ENCODE measurements at places on chromosomes 3 and 15.

GRCh38 chr3:36493051-36493450 lies 112.7 kb downstream of the STAC start:
- DNase-seq: no peak

DNA sequence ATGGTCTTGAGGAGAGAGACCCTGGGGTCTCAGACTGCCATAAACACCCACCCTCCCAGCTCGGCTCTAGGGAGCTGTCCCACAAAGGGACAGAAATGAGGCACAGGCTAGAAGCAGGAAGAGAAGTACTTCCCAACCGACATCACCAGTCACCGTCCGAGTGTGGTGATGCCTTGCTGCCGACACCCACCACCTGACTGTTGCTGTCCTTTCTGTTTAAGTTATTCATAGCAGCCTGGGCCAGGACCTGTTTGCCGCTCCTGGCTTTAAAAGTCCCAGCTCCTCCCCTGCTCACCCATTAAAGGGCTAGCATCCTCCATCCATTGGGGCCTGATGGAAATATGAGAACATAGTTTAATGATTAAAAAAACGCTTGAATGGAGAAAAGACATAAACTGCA lies 13.2 kb upstream of the SPG11 start:
- peak; percentile 40 for DNase-seq

DNA sequence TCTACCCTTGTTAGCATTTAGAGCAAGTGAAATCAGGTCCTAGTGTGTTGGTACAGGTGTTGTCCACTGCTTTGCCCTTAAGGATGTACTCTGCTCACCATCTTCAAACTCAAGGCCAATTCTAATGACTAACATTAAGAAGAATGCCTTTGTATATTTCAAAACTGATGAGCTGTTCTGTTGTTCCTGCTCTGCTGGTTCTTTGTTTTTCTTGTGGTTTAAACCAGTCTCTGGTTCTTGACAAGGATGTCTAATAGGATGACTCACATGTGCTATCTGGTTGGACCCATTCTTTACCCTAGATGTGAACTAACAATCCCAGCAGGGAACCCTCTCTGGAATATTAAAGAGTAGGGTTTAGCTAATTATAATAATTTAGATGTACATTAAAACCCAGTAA lies 17.3 kb downstream of the ABHD5 start:
- DNase-seq: no peak

DNA sequence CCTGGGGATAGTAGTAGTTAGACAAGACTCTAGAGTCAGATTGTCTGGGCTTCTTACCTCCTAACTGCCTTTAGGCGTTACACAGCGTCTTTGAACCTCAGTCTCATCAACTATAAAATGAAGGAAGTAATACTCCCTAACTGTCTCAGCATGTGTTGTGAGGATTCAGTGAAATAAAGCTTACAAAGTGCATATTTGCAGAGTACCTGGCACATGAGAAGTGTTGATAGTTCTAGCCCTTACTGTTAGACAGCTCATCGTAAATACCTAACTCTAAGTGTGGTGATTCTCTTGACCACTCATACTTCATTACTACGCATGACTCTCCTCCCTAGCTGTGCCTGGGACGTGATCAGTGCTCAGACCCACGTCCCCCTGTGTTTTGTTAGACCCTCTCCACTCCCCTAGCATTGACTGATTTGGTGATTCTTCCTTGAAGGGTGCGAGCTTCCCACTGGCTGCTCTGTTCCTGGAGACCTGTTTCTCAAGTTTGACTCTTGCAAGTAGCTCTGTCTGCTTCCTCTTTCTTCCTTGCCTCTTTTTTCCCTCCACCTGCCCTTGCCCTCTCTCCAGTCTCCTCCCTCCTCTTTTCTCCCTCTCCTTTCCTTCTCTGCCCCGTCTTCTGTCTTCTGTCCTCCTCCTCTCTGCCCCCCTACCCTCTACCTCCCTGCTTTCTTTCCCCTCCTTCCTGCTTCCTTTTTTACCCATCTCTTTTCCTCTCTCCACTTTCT lies 124.2 kb downstream of the SLC25A26 start:
- DNase-seq: no peak

DNA sequence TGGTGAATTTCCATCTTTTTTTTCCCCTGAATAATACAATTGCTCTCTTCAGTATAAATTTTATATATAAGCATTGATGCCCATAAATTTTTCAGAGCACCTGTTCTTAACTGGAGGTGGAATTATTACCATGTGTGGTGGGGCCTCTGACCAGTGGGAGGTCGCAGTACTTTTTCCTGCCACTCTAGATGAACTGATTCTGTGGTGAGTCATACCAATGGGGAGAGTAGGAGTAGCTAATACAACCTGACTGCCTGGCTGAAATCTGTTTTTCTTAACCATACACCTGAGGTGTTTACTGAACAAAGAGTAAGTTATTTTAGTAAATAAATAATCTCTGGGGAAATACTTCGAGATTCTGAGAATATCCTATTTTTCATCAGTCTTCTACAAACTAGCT lies 67.2 kb downstream of the UNC13C start:
- no peak for DNase-seq

GRCh38 chr3:131007782-131008181 lies 18.8 kb downstream of the ASTE1 start:
- DNase-seq: no peak

DNA sequence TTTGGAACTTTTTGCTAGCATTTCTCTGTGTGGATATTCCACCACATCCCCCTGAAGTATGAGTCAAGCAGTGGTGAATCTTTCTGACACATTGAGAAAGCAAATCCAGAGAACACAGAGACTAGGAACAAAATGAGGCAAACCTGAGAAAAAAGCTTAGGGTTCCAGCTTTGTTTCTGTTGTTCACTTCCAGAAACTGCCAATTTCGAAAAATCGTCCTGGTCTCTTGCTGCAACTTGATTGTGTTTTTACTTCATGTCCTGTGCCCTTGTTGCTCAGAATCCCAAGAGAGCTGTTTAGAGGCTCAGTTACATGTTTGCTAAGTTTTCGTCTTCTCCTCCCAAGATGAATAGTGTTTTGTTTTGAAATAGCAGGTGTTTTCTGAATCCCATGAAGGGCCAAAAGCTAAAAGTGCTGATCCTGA lies 13.7 kb downstream of the MAP2K1 start:
- DNase-seq: no peak

DNA sequence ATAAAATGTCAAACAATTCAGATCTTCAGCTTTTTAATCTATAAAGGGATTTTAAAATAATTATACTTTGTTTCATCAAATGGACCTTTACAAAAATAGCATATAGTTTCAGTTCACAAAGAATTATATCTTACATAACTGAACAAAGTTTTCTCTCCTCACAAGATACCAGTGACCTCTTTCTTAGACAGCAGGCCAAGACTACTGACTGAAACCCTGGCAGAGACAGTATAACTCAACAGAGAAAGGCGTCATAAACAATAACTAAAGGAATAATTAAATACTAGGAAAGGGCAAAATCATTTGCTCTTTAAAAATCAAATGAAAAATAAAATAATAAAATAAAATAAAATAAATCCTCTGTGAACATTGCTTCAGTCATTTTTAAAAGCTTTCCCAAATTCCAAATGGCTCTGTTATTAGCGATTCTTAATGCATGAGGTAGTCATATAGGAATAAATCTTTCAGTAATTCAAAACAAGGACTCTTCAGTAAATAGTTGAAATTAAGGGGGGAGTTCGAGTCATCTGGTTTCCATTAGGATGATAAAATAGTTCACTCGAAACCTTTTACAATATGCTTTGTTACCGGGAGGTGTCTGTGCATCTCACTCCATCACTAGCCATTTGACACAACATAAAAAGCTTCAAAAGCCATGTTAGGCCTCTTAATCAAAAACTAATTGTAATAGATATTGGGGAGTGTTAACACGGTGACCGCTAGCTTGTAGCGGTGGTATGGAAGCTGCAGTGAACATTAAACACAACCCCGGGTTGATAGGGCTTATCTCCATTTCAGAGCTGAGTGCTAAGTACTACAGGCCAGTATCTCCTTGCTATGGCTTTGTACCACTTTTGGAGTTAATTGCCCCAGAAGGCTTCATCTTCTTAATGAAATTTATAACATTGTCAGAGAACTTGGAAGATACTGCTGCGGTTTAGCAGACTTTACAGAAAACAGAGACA lies 142.9 kb upstream of the NR2F2 start:
- no peak for DNase-seq

DNA sequence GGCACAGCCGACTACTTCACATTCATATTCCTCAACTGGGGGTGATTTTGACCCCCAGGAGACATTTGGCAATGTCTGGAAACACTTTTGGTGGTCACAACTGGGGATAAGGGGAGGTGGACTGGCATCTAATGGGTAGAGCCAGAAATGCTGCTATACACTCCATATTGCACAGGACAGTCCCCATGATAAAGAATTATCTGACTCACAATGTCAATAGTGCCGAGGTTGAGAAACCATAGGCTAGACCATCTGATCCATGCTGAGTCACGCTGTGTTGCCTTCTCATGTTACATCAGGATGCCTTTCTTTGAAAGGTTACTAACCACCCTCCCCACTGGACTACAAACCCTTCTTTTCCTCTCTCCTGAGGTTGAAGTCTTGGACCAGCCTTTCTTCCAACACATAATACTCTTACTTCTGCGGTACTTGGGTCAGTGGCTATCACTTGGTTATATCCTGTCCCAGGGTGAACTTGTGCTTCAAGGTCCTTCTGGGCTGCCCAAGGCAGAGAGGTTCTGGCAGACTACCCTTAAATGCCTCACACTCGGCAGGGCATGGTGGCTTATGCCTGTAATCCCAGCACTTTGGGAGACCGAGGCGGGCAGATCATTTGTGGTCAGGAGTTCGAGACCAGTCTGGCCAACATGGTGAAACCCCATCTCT lies 68.8 kb downstream of the CTNNB1 start:
- no peak for DNase-seq

DNA sequence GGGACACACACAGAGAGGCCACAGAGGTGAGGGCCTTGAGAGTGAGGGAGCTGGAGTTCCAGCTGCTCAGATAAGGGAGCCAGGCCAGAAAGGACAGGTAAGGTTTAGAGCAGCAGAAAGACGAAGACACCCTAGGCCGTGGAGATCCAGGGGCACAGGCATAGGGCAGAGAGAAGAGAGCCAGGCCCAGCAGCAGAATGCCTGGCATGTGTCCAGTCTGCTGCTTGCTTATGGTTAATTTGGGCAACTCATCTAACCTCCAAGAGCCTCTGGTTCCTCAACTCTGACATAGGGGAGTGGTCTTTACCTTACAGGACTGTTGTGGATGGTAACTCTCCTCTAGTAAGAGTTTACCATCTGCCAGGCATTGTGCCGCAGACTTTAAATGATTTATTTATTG lies 35.9 kb downstream of the STARD5 start:
- no peak for DNase-seq

DNA sequence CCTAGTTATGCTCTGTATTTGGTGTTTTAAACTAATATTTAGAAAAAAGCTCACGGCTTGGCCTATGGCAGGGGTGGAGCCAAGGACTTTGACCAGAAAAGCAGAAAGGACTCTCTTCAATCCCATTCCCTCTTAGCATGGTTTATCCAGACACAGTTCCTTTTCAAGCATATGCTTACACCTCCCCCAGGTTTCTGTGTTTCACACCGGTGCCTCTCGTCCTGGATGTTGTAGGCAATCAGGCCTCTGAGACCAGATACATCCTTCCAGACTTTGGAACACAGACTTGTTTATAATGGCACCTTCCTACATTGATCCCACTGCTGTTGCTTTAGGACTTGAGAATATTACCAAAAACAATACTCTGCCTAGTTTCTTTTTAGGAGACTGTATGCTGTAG lies 440.5 kb upstream of the ARPP21 start:
- DNase-seq: no peak

DNA sequence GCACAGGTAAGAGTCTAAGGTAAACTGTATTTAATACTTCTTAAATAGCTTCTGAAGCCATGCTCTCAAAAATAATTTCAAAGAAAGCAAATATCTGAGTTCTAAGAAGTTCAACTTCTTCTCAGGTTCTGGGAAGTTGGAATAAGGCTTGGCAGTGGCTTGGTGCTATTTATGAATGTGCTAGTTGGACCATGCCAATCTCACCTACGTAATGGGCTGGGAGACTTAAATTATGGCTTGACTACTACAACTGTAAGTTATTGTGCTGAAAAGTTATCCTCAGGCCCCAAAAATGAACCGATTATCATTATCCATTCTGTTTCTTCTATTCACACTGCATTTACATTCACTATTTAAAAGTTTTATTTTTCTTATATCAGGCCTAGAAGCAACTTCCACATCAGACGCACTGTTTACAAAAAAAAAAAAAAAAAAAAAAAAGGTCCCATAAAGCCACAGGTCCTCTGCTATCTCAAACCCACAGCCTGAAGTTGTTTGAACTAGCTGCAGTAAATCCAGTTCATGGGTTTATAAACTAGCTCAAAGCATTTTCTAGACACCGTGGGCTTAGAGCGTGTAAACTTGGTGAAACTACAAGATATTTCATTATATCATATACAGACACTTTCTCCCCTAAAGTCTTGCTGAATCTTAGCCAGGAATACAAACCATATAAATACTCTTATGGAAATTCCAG lies 3.4 kb downstream of the LRIG1 start:
- DNase-seq: no peak

GRCh38 chr15:67784090-67784781 lies 41.1 kb upstream of the SKOR1 start:
- no peak for DNase-seq

DNA sequence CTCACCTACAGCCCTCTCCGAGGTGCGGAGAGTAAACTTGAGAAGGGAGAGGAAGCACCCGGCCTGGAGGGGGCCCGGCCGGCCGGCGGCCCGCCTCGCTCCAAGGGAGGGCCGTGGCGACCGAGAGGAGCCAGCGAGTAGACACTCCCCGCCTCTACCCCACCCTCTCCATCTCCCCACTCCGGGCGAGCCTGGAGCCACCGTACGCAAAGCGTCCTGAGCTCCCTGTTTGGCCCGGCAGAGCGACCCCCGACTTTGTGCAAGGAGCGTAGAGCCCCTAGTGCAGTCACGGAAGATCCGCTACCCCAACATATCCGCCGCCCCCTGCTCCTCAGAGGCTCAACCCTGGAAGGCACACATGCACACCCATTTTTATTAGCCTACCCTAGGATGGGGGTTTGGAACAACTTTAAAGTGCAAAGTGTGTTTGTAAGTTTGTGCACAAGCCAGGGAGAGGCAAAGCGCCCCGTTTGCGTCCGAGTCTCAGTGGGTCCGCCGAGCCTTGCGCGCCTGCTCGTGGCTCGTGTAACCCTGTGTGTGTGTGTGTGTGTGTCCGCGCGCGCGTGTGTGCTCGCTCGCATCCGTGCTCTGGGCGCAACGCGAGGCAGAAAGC lies 508 bp upstream of the SMAD6 start:
- peak; percentile 30 for DNase-seq

GRCh38 chr15:84608707-84609284 lies 8.0 kb downstream of the ZSCAN2 start:
- no peak for DNase-seq

- no peak for DNase-seq
Measured at GRCh38 chr3:66354001-66354400, 133.2 kb downstream of the SLC25A26 start.

DNA sequence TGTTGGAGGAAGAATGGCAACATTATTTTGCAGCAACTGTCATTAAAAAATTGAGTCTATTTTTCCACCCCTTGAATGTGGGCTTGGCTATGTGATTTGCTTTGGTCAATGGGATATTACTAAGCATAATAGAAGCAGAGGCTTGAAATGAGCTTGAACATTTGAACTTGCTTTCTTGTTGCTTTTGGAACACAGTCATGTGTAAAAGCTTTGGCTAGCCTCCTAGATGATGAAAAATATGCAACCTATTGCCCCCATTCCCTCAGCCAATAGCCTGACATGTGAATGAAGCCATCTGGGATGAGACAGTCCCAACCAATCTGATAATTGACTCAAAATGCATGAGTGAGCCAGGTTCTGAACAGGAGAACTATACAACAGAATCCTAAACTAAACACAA lies 78.4 kb downstream of the PLSCR2 start:
- DNase-seq: no peak
